Uterus (tissue), 4 donors: ENCODE measurements at places on chromosomes 5 and 9.

DNA sequence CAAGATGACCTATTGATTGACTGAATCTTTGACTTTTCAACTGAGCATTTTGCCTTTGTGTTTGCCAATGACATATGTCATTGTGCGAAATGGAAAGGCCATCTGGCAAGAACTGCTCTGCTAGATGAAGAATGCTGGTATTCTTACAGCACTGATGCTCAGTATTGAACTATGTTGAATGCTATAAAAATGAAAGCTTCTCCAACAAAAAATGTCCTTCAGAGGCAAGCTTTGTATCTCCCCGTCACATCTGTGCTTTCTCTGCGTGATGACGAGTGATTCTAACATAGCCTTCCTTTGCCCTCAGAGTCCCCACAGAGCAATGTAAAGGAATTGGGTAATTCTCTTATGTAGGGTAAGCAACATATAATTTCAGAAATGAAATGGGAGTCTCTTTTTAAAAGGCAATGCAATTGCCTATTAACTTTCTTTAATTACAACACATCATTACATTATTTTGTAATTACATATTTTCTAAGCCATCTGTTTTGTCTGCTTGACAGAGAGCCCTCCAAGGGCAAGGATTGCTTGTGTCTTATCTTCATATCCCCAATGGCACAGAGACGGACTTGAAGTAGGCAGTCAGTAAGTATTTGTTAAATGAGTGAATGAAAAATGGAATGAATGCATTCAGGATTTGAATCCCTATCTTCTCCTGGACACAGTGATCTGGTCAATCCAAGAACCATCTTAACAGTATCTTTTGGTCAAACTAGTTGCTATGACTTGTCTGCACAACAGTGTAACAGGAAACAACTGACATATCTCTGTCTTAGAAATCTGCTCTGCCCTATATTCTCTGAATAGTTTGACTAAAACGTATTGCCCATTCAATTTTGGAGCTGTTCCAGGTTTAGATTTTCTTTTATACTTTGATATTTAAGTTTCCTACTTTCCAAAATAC, 46.1 kb downstream of the ENC1 start:
- H3K27ac ChIP-seq = no peak overlapping the region
- no peaks in the 10 kb centered on the region for H3K36me3 ChIP-seq
- no peaks in the 10 kb centered on the region for H3K27me3 ChIP-seq
- DNase-seq = no peak
- H3K4me3 ChIP-seq = no peak overlapping the region
- no peaks in the 10 kb centered on the region for H3K4me1 ChIP-seq

DNA sequence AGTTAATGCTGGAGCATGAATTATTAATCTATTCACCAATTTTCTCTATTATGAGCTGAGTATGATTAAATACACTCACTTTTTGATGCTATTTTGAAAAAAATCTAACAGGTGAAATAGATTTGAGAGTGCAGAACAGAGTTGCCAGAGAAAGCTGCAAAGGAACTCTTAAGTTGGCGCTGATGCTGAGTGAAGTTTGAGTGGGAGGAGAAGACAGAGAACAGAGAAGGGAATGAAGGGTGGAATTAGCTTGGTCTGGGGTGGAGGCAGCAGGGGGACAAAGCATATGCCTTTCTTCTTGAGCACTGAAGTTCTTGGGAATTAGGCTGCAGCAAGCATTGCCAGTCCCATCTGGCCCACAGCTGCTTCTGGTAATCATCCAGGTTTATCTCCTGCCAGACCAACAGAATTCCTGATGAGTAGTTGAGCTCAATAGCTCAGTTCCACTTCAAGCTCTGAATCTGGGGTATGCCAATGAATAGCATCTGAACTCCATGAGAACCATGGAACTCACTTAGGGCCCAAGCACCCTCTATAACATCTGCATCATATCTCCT, 290.1 kb downstream of the HINT1 start:
- no peak for DNase-seq
- H3K36me3 ChIP-seq = no peaks in the 10 kb centered on the region
- no peaks in the 10 kb centered on the region for H3K4me1 ChIP-seq
- H3K27me3 ChIP-seq = no peaks in the 10 kb centered on the region
- no peak overlapping the region for H3K27ac ChIP-seq

DNA sequence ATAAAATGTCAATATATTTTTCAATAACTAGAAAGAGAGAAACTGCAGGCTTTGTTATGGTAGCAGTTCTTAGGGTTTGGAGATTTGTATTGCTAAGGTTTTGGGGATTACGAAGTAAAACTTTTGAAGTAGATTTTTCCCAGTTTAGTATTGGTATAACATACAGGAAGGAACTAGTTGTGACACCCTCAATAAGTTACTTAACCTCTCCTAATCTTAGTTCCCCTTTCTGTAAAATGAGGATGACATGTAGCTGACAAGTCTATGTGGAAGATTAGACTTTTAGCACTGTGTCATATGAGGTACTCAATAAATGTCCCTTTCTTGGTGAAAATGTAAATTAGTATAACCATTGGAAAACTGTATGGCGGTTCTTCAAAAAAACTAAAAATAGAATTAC, 73.4 kb upstream of the ATG10 start:
- H3K27me3 ChIP-seq = no peaks in the 10 kb centered on the region
- H3K4me3 ChIP-seq = no peak overlapping the region
- no peak for DNase-seq
- H3K4me1 ChIP-seq = no peaks in the 10 kb centered on the region

DNA sequence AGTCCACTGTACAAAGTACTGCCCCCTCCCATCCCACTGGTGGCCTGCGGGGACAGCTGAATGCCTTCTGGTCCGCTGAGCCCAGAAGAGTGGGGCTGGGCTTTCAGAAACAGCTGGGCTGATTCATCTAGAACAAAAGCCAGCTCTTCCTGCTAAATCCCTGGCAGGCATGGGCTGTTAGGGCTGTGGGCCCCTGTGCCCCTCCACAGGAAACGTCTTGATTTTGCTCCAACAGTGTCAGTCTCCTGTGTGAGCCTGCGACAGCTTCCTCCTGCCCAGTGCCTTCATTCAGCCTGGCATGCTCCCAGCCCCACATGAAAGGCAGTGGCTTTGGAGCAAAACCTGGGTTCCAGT, 6.9 kb upstream of the GSN start:
- no peak overlapping the region for H3K4me3 ChIP-seq
- DNase-seq = no peak
- no peaks in the 10 kb centered on the region for H3K4me1 ChIP-seq

GRCh38 chr5:75457691-75458090, 53.7 kb downstream of the CERT1 start:
- no peak for DNase-seq
- no peaks in the 10 kb centered on the region for H3K4me1 ChIP-seq
- no peaks in the 10 kb centered on the region for H3K36me3 ChIP-seq
- no peak overlapping the region for H3K27ac ChIP-seq
- H3K27me3 ChIP-seq = no peaks in the 10 kb centered on the region

GRCh38 chr9:129014124-129014523, 14.0 kb downstream of the SH3GLB2 start:
- no peaks in the 10 kb centered on the region for H3K27me3 ChIP-seq
- no peak overlapping the region for H3K27ac ChIP-seq
- no peaks in the 10 kb centered on the region for H3K4me1 ChIP-seq
- H3K36me3 ChIP-seq = no peaks in the 10 kb centered on the region

GRCh38 chr5:43233946-43234345, 41.9 kb downstream of the NIM1K start:
- H3K36me3 ChIP-seq = no peaks in the 10 kb centered on the region
- H3K4me1 ChIP-seq = no peaks in the 10 kb centered on the region
- no peak overlapping the region for H3K27ac ChIP-seq

DNA sequence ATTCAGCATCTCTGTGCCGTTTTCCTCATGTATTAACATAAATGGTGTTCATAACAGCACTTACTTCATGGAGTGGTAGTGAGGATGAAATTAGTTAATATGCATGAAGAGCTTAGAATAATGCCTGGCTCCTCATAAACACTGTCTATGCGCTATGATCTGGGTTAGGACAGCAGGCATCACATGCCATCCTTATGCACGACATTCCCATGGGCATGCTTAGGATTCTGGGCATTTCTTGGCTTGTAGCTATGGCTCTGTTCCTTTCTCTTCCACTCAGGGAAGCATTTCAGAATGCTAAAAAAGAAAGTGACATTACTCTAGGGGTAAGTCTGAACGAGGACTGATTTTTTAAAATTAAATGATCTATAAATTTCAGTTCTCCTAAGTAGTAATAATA, 349.8 kb downstream of the ARHGEF28 start:
- no peak for DNase-seq
- no peaks in the 10 kb centered on the region for H3K36me3 ChIP-seq
- no peak overlapping the region for H3K4me3 ChIP-seq
- no peaks in the 10 kb centered on the region for H3K4me1 ChIP-seq
- no peak overlapping the region for H3K27ac ChIP-seq
